GF-D8 (cell line): ENCODE measurements at places on chromosomes 5 and 9.
A peak's percentile ranks its signal among the peaks of the same experiment; 100 is the strongest.

GRCh38 chr5:168991311-168991710 is 309.6 kb downstream of the SLIT3 start:
- DNase-seq: no peak

DNA sequence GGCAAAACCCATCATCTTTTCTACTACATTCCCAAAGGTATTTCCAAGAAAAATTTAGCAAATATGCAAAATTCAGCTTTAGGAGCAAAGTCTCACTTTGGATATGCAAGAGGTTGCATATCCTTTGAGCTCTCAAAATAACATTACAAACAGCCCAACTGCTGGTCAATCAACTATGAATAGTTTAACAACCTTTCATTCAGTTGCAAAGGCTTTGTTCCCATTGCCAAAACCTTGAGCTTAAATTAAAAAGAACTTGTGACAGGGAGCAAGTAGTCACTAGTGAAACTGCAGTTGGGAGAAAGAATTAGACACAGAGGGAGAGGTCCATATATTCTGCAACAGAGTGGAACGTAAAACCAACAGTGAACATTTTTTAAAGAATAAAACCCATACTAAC is 8.8 kb downstream of the ZNF608 start:
- no peak for DNase-seq

DNA sequence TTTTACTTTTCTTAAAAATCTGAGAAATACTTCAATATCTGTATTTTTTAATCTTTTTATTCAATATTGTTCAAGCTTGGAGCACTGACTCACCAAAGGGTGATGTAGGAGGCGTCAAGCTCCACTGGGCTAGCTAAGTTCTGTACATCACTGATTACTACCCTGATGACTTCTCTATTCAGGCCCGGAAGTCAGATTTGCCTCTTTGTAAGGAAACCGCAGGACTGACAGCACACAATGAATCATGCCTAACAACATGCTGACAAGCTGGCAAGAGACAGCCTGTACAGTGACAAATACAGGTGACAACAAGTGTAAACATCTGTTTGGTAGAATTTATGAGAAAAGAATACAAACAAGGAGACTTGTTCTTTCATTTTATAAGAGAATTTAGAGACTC is 627.9 kb upstream of the RORB start:
- DNase-seq: no peak

DNA sequence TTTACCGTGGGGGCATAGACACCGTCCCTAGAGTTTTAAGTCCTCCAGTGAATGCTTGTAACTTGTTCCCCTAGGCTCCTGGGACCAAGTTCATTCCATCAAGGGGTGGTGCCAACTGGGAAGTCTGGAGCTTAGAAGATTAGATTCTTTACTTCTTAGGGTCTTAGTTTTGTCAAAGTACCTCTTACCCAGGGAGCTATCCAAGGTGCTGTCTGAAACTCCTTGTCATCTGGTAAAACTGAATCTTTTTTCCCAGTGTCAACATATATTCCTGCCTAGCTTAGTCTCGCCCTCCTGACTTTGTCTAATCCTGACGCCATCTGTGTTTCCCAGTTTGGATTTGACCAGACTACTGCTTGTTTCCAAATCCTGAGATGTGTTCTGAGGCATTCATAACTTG is 41.6 kb downstream of the MAMDC2 start:
- DNase-seq: no peak

- no peak for DNase-seq
These were observed 570.6 kb upstream of the CLINT1 start for GRCh38 chr5:158429564-158429963.

DNA sequence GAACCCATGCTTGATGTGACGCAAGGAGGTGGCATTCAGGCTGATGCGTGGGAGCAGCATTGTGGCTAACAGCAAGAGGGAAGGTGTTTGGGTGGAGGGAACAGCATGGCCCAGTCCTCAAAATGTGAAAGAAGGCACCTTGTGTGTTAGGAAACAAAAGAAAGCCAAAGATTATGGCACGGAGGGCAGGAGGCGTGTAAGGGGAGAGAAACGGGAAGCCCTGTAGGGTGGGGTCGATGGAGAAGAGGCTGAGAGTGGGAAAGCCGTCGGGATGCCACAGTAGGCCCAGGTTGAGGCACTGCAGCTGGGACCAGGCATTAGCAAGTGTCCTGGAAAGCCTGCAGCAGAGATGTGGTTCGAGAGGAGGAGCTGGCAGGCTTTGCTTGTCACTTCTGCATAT is 241.1 kb downstream of the GADD45G start:
- no peak for DNase-seq

- DNase-seq: no peak
These were observed 298.5 kb upstream of the CD180 start for GRCh38 chr5:67495072-67495471.

DNA sequence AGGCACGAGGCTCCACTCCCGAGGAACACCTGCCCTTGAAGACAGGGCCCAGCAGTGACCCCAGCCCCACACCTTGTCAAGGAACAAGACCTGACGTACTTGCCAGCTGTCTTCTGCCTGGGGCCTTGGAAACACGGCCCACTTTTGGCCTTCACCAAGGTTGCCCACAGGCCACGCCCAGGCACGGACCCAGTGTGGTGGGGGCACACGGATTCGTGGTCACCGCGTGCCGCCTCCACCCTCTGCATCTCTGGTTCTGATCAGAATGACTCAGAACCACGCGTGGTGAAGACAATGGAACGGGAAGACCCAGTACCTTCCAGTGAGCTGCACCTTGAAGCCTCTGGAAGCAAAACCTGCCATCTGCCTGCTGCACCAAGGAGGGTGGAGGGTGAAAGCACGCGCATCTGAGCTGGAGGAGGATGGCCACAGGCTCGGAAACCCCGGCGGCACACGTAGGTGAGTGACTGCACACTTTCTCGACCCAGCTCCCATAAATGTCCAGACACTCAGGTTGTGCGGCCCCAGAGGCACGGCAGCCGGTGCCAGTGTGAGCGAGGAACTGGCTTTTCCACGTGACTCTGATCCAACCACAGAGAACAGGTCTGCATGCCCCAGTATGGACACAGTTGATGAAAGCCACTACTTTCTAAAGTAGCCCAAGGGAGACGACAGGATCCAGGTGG is 36.5 kb downstream of the LPCAT1 start:
- no peak for DNase-seq

GRCh38 chr5:126253406-126253805 is 169.8 kb upstream of the GRAMD2B start:
- DNase-seq: no peak

DNA sequence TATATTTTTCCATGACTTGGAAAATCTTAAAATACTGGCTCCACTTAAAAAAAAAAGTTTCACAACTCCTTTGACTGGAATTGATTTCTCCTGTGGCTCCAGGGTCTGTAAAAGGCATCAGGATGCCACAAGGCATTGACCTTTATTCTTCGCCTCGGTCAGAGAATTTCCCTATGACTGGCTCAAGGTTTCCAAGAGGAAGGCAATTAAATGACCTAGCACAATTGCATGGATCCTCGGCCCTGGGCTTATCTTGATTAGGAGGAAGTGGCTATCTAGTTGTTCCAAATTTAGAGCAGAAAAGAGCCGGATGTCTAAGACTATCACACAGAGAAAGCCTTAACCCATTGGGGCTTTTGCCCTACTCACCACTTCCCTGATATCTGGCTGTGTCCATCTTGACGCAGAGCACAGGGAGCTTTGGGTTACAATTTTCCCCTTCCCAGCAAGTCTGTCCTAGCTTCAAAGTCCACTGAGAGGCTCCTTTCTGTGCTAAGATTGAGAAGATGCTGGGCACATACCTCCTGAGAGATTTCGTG is 56.9 kb upstream of the COL15A1 start:
- DNase-seq: no peak

DNA sequence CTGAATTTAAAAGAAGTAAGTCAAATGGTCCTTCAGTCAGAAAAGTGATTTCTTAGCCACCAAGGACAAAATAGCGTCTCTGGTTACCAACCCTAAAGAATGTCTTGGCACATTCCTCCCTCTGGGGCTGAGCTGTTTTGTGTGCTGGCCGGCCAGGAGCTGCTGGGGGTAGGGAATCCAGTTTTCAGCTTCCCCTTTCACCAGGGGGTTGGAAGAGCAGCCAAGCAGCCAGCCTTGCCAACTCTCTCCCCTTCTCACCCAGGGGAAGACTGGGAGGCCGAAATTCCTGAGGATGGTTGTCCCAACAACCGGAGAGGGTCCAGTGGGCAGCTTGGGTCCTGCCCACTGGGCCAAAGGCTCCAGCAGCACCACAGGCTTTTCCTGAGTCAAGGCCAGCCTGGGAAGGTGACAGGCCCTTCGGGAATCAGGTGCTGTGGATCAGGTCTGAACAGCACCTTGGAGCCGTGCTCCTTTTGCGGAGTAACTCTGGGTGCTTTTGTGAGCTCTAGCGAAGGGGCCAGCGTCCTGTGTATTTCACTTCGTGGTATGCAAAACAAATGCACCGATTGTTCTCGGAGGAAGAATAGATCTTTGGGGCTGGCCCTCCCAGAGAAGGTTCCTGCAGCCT is 4.2 kb downstream of the WWC1 start:
- no peak for DNase-seq

GRCh38 chr5:175520321-175520720 is 42.0 kb downstream of the SFXN1 start:
- no peak for DNase-seq

DNA sequence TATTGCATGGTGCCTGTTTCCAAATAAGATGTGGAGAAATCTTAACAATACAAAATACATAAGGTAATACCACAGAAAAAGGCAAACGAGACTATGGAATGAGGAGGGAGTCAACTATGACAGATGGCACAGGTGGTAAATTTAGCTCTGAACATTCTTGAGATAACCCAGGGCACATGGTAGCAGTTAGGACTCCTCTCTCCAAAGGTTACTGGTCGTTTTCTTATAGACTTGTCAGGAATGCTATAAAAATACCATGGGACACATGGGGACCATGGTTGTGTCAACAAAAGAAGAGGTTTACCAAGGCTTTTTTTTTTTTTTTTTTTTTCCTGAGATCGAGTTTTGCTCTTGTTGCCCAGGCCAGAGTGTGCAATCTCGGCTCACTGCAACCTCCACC is 209.4 kb upstream of the RFX3 start:
- no peak for DNase-seq

DNA sequence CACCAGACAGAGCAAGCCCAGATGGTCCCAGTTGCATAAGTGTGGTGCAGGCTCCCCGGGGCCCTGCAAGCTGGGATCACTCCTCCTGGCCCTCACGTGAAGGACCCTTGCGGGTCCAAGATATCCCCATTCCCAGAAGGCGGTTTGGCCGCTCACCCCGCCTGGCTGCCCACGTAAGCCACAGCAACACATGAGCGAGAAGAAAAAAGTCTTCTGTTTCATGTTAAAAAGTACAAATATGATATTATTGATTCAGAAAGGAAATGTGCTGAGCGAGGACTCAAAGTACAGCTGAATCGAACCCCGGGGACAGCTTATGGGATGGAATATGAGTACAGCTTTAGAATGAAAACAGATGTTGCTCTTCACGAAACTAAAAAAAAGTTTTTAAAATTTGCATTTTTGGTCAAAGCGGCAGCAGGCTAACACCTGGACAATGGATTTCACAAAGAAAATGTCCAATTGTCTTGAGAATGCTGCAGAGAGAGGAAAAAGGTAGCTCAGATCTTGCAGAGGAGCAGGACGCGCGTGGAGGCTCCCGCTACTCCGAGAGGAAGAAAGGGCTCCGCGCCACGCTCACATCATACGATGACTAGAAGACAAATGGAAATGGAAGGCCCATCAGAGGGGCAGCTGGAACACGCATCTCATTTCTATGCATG is 427.6 kb downstream of the IRX1 start:
- no peak for DNase-seq

- no peak for DNase-seq
These were observed 212.0 kb upstream of the KIF2A start for GRCh38 chr5:62093976-62094375.

GRCh38 chr5:131252824-131253171 is 11.1 kb upstream of the CDC42SE2 start:
- DNase-seq: peak; percentile 89

- no peak for DNase-seq
These were observed 59.2 kb upstream of the OTP start for GRCh38 chr5:77697692-77698091.

DNA sequence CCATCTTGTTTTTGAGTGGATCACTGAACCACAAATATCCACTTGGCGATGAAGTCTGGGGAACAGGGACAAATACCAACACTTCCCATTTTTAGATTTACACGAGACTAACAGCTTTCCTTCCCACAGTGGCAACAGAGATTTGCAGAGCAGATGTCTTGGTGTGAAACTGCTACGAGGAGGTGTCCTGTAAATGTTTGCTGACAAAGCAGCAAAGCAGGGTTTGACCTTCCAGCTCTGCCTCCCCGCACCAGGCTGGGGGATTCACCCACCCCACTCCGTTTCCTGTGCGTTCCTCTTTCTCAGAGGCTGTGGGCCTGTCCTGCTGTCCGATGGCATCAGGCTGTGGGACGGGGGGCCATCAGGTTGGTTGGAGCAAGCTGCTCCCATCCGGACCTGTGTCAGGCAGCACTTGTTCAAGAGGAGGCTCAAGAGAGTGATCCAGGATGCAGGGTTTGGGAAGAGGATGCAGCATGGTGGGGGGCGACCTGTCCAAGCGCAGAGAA is 693 bp upstream of the RGS3 start:
- DNase-seq: no peak

- DNase-seq: no peak
These were observed 156.5 kb downstream of the CDH9 start for GRCh38 chr5:26881901-26882300.
